ENCODE measurements at places on chromosomes 2 and 18.

GRCh38 chr2:105378276-105378840 lies 20.5 kb downstream of the FHL2 start:
- no peak for DNase-seq

GRCh38 chr2:62375113-62375420 lies 130.9 kb downstream of the TMEM17 start:
- DNase-seq = no peak

DNA sequence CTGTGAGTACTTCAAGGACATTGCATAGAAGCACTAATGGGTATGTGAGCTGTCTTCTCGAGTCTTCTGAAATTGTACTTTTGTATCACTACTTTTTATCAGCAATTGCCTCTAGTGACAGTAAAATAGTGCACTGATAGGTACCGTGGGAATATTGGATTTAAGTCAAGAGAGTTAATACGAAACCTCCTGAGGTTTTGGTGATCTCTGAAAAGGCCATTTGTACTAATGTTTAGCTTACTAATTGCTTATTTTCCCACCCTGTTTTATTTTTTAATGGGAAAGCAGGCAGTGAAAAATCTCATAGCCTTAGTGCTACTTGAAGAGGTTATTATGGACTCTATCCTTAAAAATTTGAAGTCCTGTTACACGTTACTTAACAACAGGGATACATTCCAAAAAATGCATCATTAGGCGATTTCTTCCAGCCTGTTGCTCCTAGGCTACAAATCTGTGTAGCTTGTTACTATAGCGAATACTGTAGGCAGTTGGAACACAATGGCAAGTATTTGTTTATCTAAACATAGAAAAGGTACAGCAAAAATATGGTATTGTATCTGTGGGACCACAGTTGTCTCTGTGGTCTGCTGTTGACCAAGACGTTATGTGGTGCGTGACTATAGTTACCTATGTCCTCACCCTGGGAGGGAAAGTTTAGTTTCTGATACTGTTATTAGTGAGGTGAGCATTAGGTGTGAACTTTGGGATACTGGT lies 65.9 kb downstream of the CAB39 start:
- no peak for DNase-seq

DNA sequence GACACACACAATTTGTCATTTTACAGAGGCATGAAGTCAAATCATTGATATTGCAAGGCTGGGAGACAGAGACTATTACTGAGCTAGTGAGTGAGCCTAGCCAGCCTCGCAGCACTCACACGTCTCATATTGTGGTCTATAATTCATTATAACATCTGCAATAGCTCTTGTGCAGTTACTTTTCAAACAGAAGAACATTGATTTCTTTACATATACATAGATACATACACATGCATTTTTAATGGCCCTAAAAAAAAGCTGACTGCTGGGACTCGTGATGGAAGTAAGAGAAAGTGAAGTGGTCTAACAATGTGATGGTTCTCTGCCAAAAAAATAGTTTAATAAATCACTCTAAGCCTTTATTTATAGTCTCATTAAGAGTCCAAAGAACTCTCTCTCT lies 56.8 kb downstream of the KIAA2012 start:
- no peak for DNase-seq

Measured in stimulated activated CD4-positive, alpha-beta T cell treated with anti-CD3 and anti-CD28 coated beads, Interleukin-1b, Interleukin-23, amount 100 ng/mL, for 1 hour (primary cell).